ENCODE measurements at places on chromosomes 13 and 19.

DNA sequence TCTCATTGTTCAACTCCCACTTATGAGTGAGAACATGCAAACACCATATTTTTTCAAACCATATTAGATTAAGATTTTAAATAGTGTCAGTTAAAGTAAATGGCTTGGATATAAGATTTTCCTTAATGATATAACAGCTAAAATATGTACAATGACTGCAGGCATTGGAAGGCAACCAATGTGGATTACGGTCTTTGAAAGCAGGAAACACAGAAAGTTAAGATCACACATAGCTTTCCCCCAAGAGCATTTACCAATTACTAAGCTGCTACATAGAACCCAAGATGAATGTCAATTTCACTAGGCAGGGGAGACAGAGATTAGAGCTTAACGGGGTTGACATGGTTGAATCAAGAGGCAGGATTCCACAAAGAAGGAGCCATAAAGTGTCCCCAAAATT, 173.2 kb upstream of the TRPC4 start:
- DNase-seq: no peak

GRCh38 chr13:71358218-71358617, 508.8 kb downstream of the DACH1 start:
- no peak for DNase-seq

DNA sequence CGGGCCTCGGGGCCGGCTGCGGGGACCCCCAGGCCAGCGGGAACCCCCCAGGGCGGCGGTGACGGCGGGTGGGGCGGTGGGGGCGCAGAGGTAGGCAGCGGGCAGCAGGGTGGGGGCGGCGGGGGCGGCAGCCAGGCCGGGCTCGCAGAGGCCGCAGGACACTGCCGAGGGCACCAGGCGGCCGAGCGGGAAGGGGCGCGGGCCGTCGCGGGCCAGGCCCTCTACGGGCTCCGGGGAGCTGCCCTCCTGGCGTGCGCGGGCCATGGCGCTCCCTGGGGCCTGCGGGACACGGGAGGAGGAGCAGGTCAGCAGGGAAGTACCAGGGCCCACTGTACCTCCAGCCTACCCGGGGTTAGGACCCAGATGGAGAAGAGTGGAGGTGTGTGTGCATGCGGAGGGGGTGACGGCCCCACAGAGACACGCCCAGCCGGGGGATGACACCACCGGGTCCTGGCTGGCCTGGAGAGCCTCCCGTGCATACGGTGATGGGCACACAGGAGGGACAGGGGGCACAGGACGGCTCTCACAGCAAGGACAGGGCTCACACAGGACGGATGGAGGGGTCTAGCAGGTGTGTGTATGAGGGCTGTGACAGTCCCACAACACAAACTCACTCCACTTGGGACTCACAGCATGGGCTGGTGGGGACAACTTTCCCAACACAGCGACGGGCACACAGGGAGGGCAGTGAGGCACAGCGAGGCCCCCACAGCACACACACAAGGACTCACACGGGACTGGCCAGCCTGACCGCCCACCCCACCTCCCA, 2.6 kb downstream of the BBC3 start:
- no peak for DNase-seq

- no peak for DNase-seq
Measured at GRCh38 chr13:64278493-64278892, 2862.8 kb upstream of the PCDH20 start.

DNA sequence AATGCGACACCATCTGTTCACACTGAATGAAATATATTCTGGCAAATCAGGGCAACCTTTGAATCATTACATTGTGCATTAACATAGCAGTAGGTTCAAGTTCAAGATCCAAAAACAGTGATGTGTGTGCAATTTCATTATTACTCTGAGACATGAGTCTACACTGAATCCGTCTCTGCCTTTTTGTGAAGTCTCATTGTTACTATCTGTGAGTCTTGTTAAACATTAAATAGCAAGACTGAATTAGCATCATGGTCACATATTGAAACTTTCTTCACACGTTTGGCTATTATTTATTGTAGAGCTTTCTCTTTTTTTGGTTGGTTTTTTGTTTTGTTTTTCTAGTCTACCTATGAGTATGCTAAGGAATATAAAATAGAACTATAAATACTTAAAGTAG, 117.1 kb upstream of the SLITRK5 start:
- no peak for DNase-seq

DNA sequence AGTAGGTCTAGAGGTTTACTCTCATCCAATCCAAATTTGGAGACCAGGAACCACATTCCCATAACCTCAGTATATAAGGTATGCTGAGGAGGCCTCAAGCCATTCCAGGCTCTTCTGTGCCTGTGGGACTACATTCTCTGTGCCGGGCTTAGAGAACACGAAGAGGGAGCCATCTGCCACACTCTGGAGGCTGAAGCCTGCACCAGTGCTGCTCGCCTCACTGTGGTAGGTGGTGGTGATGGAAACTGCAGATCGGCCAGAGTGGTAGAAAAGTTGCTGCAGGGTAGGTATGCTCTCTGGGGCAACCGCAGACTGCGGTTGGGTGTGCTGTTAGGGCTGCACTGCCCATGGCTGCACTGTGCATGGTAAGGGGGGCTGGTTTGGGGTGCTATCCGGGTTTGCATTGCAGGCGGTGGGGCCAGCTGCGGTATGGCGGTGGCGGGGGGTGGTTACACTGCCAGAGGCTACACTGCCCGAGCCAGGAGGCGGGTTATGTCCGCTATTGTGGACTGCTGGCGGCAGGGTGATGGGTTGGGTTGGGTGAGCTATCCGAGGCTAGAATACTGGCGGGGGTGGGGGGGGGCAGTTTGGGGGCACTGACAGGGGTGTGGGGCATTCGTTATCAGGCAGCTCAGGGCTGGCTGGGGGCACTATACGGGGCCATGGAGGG, 145.0 kb downstream of the TNFRSF19 start:
- no peak for DNase-seq

GRCh38 chr19:35871611-35872010, 3.2 kb downstream of the APLP1 start:
- no peak for DNase-seq

DNA sequence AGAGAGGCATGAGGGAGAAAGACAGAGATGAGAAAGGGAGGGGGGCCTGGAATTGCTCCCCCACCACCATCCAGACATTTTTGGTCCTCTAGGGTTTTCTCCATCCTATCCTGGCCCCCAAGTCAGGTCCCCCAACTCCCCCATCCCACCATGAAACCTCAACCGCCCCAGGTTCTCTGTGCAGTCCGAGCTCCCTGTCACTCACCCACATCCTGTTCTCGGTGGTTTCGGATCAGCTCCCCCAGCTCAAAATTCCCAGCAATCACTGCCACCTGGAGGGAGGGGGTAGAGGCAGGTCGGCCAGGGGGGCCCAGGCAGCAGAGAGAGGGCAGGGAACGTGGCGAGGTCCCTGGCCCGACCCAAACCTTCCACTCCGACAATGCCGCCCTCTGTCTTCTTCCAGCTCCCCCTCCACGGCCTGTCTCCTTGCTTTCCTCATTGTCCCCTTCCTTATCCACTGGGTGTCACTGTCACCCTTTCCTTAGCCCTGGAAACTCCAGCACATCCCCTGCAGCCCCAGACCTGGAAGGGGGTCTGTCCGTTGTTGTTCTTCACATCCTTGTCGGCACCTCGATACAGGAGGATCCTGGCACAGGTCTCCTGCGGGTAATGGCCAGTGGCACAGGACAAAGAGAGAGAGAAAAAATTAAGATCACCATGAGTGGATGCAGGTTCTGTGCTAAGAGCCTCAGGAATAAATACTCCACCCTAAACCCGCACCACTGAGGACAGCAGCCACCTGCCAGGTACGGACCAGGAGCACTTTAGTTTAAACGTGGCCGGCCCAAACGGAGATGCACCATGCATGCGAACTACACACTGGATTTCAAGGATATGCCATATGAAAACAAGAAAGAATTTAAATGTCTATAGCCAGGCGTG, 15.4 kb downstream of the SHANK1 start:
- DNase-seq: no peak

GRCh38 chr13:19596086-19596485, 34.8 kb upstream of the TPTE2 start:
- no peak for DNase-seq

DNA sequence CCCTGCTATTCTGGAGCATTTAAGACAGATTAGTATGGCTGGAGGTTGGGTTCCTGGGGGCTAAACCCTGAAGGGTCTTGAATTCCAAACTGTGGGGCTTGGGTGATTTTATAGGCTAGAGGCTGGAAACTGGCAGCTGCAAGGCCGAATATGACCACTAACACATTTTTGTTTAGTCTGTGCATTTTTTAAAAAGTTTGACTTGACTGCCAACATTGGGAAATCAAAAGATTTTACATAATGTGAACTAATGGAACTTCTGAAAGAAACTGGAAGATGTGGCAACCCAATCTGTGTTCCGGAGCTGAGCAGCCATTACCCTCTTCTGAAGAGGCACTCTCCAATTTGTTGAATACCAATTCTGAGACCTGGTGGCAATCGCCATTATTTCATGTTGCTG, 5.1 kb downstream of the ZNF784 start:
- no peak for DNase-seq

- DNase-seq: no peak
Measured at GRCh38 chr19:39796000-39796498, 17.4 kb downstream of the LEUTX start.

GRCh38 chr19:38172001-38172400, 52.0 kb downstream of the DPF1 start:
- DNase-seq: no peak

GRCh38 chr13:77774181-77774580, 76.7 kb downstream of the SLAIN1 start:
- DNase-seq: no peak

DNA sequence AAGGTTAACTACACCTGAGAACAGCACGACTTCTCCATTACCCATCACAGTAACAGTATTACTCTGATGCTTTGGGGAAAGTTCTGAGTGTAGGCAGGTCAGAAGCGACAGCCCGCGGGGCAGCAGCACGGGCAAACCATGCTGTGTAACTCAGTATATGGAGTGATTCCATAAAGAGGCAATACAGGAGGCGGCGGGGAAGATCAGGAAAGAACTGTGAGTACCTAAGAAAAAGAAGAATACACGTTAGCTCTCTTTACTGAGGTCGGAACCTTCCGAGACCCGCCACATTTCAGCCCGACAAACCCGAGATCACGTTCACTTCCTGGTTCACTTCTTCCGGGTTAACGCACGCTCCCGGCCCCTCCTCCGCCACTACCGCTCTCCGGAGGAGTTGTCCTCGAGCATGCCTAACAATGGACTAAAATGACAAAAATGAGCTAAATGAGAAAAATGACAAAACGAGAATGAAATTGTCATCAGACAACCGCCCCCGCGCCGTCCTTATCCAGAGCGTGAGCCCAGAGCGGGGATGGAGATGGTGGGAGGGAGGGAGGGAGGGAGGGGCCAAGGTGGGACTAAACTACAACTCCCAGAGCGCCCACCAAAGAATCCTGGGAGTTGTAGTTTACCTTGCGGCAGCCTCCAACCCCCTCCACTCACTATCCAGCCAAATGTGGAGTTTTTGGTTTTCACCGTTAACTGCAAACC, at the start of gene MTRF1:
Gene MTRF1, minus strand, starts transcription at position 316 of the 711 bp plus-strand sequence. CDS start 2,669 bp downstream, outside the sequence.
- peak; percentile 53 for DNase-seq

GRCh38 chr19:1156305-1156801, 17.7 kb downstream of the SBNO2 start:
- no peak for DNase-seq

Measured in stimulated activated CD4-positive, alpha-beta T cell treated with anti-CD3 and anti-CD28 coated beads, Interleukin-1b, Interleukin-23, amount 100 ng/mL, for 1 hour (primary cell).